ENCODE measurements at places on chromosomes 13 and 19. TPM values are rescaled to one million over a fixed set of nuclear protein-coding genes. Genes with fewer than 3 reads are reported as not detected.

TPTE2 gene
- not detected for total RNA-seq

RAB8A gene
- 76.6 TPM for total RNA-seq

PLVAP gene
- total RNA-seq: not detected

ESD gene
- 42.4 TPM for total RNA-seq

TNFSF9 gene
- total RNA-seq: 4.6 TPM

ISYNA1 gene
- 15.3 TPM for total RNA-seq

KIR3DL1 gene
- total RNA-seq: not detected

SHD gene
- total RNA-seq: not detected

PLIN5 gene
- total RNA-seq: not detected

ZNF135 gene
- total RNA-seq: 1.6 TPM

KISS1R gene
- total RNA-seq: not detected

AKAP8L gene
- 78.9 TPM for total RNA-seq
